ENCODE measurements at places on chromosomes 4 and X.

GRCh38 chrX:155899366-155899765 is 18.2 kb downstream of the VAMP7 start:
- DNase-seq, result no peak

- no peak for DNase-seq
Measured at GRCh38 chr4:24816797-24817196, 21.4 kb downstream of the SOD3 start.

DNA sequence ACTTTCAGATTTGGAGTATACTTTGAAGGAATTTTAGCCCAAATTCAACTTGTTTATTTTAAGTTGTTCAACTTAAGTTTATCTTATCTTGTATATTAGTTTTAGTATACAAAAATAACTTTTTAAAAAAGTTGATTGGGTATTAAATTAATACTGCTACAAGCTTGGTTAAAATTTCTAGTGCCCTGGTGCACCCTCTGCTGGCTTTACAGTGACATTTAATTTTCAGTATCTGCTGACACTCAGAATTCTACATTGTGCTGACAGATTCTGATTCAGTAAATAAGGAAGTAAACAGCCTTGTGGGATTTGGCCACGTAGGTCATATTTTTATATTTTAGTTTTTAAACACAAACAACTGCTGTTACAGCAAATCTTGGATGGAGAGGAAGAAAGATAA is 2.9 kb downstream of the EDA start:
- peak; percentile 36 for DNase-seq

DNA sequence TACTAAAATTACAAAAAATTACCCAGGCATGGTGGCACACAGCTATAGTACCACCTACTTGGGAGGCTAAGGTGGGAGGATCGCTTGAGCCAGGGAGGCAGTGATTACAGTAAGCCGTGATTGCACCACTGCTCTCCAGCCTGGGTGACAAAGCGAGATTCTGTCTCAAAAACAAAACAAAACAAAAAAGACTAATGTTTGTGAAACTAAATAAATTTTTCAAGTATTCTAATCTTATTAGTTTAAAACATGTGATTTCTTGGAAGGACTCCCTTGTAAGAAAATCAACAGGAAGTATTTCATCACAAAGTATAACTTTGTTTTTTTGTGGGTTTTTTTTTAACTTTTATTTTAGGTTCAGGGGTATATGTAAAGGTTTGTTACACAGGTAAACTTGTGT is 89.6 kb downstream of the EGF start:
- no peak for DNase-seq

DNA sequence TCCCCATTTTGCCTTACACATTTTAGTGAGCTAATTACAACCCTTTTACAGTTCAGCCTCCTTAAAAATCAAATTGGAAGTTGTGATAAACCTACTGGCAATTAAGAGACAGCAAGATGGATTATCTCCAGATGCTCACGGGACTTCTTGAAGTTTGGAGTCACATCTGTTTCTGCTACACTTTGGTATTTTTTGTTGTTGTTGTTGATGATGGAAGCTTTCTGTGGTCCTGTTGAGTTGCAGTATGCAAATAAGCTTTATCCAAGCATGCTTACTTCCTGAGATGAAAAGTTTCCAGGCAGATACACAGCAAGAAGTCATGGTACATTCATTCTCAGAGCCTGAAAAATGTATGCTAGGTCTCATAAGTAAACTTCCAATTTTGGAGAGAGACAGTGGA is 670.0 kb upstream of the AMOT start:
- DNase-seq, result no peak

- DNase-seq, result no peak
Measured at GRCh38 chr4:159016593-159017024, 86.3 kb upstream of the RAPGEF2 start.

- no peak for DNase-seq
Measured at GRCh38 chrX:10083809-10084208, 73.0 kb upstream of the CLCN4 start.

DNA sequence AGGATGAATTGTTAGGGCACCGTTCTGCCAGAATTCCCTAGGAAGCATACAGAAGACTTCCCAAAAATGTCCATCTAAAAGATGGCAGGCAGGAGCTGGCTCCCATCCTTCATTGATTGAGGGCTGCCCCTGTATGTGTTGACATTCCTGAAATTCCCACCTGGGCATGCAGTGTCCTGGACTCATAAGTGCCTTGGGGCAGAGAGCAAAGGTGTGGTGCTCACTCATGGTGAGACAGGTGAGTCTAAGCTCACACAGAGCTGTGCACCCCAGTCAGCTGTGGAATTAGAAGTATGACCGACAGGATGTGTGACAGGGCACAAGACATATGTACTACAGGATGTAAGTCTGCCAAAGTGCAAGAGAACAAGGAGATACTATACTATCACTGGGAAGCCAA is 271.9 kb downstream of the MID1IP1 start:
- DNase-seq, result no peak

Measured in Kasumi-1 (cell line).